ENCODE measurements at places on chromosomes 4 and X.

- DNase-seq, result no peak
Observed at GRCh38 chr4:111136967-111137366, 514.1 kb upstream of the PITX2 start.

- DNase-seq, result peak; percentile 3
Observed at GRCh38 chrX:24259544-24260240, 54.2 kb downstream of the SUPT20HL2 start.

DNA sequence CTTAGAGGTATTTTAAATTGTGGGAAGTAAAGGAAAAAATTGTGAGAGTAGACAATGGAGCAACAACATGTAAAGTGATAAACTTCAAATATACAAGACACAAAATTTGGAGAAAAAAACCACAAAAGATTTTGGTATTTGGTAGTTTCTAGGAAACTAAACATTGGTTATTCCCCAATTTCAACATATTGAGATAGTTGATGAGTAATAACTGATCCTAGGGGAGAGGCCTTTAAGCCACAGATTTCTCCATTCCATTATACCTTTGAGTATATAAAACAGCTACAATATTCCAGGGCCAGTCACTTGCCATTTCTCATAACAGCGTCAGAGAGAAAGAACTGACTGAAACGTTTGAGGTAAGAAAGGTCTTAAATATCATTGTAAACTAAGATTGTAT, at the start of gene FDCSP:
Gene FDCSP, plus strand, starts transcription at position 301 of the 400 bp plus-strand sequence. CDS start 5,071 bp downstream, outside the sequence.
- DNase-seq, result no peak

GRCh38 chrX:112761242-112762207, 79.1 kb downstream of the AMOT start:
- DNase-seq, result no peak

DNA sequence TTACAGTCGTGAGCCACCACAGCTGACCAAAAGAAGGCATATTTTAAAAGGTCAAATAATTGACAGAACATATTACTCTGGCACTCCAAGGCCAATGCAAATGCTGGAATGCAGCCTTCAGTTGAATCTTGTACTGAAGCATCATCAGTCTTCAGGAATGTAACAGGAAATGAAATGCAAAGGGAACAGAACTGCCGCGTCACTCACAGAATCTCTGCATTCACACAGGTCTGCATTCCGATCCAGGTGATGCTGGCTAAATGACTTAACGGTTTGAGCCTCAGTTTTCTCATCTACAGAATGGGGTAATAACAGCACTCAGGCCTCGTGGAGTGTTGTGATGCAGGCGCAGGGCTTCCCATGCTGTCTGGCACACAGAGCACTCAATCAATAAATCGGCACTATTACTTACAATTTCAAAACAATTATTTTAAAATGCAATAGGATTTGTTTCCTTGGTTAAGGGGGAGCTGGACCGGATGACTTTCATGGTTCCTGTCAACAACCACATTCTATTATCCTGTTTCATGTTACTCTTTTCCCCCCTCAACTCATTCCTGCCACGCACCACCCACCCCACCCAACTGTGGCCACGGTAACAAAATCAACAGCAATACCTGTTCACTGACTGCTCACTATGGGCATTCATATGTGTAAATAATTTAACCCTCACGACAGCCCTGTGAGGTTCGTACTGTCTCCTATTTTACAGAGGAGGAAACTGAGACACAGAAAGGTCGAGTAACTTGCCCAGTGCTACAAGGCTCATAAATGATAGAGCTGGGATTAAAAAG, 32.4 kb downstream of the IGFBP7 start:
- DNase-seq, result no peak

DNA sequence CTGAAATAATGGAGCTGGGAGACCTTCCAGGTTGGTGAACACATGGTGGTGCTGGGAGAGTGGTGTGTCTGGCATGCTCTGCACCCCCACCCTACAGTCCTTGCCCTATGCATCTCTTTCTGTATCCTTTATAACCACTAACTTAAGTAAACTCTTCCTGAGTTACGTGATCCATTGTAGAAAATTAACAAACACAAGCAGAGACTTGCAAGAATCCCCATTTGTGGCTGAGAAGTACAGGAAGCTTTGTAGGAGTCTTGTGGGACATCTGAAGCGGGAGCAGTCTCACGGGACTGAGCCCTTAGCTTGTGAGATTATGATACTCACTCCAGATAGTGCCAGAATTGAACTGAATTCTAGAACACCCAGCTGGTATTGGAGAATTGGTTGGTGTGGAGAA, 14.3 kb upstream of the FAM13A start:
- DNase-seq, result no peak

DNA sequence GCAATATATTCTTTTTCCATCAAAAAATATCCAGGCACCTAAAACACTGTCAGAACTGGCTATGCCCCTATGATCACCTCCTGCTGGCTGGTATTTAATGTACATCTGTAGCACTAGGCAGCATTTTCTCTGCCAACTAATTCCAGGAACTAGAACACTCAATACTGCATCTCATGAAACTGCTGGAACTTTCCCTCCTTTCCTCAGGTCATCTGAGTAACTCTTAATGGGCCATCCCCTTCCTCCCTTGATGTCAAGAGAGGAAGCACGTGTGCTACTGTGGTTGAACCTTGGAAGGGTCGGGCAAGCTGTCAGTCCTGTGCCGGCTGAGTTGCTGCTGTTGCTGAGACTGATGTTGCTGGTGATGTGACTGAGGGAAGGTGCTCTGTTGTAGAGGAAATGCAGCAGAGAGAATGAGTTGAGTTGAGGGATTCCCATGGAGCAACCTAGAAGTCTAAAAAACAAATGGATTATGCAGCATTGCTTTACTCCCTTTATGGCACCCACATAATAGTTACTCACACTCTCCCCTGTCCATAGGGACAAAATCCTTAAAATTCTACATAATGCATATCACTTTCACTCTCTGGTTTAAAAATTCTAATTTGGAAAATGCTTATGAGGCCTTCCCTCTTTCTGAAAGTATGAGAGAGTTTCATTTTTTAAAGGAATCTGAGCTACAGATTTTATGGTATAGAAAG, 39.5 kb downstream of the TMEM165 start:
- no peak for DNase-seq

DNA sequence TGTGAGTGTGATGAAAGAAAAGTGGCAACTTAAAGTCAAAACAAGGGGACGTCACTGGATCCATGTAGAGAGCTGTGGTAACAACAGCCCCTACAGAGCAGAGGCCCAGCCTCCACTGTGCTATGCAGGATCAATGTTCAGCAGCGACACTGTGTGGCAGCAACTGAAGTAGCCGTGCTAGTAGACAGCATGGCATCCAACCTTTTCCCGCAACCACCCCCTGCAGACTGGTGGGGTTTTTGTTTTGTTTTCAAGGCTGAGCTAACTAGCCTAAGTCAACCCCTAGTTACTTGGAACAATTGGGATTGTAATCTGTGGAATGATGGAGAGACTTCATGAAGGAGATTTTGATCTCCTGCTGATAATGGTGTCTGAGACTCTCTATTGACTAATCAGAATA, 44.4 kb upstream of the PPARGC1A start:
- no peak for DNase-seq

GRCh38 chr4:152009983-152010709, 249.3 kb upstream of the GATB start:
- no peak for DNase-seq

GRCh38 chr4:93346840-93347239, 481.7 kb upstream of the ATOH1 start:
- DNase-seq, result no peak

DNA sequence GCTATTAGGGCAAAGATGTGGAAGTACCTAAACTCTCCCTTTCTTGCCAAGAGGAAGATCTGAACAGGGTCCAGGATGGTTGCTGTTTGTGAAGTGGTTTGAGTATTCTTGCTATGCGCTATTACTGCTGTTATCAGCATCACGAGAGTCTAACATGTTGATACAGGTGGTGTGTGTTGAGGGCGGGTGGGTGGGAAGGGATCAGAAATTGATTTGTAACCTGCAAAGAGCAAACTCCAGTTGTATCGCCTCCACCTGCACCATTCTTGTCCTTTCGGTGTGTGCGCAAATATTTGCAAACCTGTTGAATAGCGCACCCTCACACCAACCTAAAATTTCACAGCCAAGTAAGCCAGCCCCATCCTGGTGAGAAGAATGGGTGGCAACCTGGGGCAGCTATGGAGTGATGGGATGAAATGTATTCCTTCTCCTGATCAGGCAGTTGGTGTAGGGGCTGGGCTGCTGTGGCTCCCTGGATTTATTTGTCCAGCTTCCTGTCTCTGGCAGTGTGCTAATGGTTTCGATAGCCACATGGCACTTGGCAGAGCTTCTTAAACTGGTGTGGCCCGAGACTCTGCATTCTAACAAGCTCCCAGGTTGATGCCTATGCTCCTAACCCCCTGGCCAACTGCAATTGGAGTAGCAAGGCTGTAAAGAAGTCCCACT, 102.6 kb upstream of the SCML1 start:
- no peak for DNase-seq

GRCh38 chrX:55715847-55716246, 1.7 kb upstream of the RRAGB start:
- no peak for DNase-seq

DNA sequence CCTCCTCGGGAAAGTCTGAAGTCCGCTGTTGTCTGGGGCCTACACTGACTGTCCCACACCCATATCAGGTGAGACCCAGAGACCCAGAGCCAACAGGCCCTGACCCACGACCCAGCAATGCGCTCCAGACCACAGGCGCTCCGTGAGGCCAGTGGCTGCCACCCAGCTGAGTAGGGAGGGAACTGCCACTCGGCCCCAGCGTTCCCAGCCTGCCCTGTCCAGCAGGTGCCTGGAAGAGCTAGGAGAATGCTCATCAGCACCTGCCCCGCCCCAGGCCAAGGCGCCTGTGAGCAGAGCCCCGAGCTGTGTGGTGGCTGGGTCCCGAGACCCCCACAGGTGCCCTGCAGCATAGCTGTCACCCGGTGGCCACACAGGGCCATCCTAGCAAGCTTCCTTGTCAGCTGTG, 2.7 kb downstream of the SPON2 start:
- no peak for DNase-seq

DNA sequence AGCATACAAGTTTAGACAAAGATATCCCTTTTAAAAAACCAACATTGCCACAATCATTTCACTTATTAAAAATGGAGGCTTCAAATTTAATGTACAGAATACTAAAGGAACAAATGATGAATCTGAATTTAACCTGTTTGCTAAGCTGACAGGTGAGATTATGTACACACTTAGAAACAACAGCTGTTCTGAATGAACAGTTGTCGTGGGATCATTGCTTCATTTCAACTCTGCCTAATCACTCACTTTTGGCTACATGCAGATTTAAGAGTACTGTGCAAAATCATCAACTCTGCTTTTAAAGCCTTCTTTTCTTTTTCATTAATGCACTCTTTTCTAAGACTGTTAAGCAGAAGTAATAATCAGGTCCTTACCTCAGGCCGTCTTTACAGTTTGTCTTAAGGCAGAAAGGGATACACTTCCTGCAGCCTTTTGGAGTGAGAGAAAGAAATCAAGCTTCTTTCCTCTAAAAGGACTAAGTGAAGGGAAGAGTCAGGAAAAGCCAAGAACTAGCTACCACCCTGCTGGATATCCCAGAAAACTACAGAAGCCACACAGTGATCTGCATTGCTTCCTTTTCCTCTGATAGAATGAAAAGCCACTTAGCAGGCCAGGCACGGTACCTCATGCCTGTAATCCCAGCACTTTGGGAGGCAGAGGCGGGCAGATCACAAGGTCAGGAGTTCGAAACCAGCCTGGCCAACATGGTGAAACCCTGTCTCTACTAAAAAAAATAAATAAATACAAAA, 54.7 kb upstream of the NPNT start:
- no peak for DNase-seq

DNA sequence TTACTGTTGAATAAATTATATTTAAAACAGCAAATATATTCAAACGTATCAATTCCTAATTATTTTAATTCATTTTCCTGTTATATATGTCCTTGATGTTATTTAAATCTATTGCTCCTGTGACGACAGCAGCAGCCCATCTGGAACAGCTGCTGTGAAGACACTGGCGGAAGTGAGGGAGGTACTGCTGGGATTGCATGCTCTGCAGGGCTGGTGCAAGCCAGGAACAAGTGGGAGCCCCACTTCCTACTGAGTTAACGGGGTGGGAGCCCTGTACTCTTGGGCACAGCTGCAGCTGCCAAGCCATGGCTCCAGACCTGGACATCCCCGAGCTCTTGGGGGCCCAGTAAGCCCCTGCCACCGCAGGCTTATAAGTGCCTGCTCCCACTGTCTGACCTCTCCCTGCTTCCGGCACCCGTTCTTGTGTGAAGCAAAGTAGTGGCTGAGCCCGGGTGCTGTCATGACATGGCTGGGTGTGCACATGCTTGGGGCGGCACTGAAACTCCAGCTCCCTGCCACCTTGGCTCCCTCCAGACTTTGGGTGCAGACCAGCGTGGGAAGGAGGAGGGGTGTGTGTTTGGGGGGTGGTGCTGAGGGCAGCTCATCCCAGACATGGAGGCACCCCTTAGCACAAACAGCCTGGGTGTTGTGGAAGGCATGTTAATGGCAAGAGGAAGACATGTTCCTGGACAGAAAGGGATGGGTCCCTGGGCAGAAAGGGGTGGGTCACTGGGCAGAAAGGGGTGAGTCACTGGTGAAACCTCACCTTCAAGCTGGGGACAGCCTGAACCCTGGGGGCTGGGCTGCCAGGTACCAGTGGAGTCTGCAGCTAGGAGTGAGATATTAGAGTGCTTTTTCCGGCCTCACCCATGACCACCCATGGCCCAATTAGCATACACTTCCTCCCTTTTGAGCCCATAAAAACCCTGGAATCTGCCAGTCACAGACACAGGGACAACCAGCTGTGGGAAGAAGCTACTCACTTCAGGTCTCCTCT, 1981.3 kb upstream of the IGFBP7 start:
- DNase-seq, result no peak

GRCh38 chr4:108166038-108166437, 2.7 kb downstream of the LEF1 start:
- DNase-seq, result no peak

- DNase-seq, result no peak
Observed at GRCh38 chr4:125765941-125766340, 451.2 kb downstream of the FAT4 start.

- no peak for DNase-seq
Observed at GRCh38 chr4:93831716-93832496, 3.4 kb downstream of the ATOH1 start.

- DNase-seq, result no peak
Observed at GRCh38 chr4:136841526-136841925, 690.8 kb downstream of the PCDH18 start.

- no peak for DNase-seq
Observed at GRCh38 chrX:104270212-104270611, 15.5 kb upstream of the ESX1 start.

DNA sequence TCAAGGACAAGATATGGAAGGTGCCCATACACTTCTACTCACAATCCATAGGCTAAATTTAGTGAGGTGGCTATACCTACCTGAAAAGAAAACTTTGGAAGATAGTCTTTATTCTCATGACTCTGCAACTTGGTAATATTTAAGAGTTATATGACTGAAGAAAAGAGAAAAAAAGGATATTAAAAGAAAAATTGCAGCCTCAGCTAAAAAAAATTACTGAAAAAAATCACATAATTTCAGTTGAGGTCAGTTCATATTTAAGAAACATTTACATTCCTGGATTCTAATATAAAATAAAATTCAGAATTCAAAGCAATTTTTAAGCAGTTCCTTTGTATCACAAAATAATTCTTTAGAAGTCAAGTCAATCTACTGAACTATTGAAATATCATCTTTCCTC, 166.5 kb downstream of the GABRG1 start:
- DNase-seq, result no peak

- no peak for DNase-seq
Observed at GRCh38 chr4:102734116-102734515, 26.7 kb downstream of the MANBA start.
